NCI-H1048 (cell line): ENCODE measurements at places on chromosomes 12 and 14.

DNA sequence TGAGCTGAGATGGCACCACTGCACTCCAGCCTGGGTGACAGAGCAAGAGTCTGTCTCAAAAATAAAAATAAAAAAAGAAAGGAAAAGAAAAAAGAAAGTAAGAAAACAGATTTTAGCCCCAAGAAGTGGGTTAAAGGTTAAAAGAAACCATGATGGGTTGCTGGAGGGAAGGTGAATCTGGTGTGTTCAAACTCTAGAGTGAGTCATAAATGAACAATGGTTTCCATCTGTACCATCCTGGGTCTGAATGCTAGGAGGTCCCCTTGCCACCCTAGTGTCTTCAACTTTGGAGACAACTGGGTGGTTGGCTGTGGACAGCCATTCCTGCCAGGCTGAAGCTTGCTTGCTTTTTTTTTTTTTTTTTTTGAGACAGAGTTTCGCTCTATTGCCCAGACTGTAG is 1.6 kb upstream of the RPS26 start:
- DNase-seq = no peak

DNA sequence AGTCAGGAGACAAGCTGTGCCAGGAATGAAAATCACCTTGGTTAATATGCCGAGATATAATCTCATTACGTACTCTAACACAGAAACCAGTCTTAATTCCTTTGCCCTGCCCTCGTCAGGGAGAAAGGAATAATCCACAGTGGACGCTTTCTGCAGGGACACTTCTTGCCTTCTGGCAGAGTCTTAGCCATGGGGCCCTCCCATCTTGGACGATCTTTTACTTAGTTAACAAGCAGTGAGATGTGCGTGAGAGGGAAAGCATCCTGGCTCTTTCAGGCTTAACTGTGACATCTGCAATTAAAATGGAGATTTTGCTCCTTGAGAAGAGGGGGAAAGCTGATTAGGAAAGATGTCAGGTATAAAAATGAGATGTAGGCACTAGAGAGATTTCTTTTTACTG is 246.4 kb downstream of the TMEM132C start:
- DNase-seq = no peak

GRCh38 chr12:2477009-2477766 is 317.6 kb upstream of the FKBP4 start:
- no peak for DNase-seq

DNA sequence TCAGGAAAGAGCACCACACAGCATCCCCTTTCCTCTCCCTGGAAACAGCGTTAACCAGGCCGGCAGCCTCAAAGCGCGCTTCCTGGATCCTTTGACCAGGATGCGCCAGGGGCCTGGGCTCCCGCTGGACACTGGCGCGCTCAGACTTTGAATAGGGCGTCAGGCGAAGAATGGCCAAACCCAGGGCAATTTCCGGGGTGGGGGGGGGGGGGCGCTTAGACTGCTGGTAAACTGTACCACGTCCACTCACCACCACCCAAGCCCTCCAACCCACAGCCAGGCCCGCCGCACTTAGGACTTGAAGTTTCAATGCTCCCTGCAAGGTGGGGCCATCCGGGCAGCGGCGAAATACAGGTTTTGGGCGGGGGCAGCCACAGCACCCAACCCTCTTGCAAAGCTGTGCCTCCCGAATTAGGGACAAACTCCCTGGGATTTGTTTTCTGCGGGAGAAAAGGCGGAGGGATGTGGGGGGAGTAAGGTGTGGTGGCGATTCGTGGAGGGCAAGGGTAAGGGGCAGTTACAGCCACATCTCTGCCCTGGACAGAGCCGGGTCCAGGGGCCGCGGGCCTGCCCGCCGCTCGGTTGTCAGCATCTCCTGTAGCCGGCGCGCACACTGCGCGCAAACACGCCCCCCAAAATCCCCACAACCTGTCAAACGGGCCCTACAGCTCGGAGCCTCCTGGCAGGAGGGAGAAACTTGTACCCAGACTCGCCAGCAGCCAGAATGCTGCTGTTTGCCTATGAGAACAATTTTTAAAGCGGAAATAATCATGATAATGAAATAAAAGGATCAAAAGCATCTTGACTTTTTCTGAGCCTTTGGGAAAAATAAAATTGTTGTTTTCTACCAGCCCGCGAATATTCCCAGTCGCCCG is 958 bp downstream of the RTN1 start:
- DNase-seq = no peak

- no peak for DNase-seq
Observed at GRCh38 chr12:24280056-24280842, 330.8 kb upstream of the SOX5 start.

GRCh38 chr14:104554608-104555429 is 24.7 kb upstream of the C14orf180 start:
- DNase-seq = no peak

GRCh38 chr14:90344331-90345238 is 12.8 kb upstream of the NRDE2 start:
- no peak for DNase-seq

- DNase-seq = no peak
Observed at GRCh38 chr14:61973981-61974380, 211.8 kb downstream of the SNAPC1 start.

DNA sequence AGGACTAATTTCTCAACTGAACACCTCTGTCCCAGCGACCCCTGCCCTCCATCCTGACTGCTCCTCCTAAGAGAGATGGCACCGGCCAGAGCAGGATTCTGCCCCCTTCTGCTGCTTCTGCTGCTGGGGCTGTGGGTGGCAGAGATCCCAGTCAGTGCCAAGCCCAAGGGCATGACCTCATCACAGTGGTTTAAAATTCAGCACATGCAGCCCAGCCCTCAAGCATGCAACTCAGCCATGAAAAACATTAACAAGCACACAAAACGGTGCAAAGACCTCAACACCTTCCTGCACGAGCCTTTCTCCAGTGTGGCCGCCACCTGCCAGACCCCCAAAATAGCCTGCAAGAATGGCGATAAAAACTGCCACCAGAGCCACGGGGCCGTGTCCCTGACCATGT is 756 bp downstream of the RNASE7 start:
- no peak for DNase-seq

DNA sequence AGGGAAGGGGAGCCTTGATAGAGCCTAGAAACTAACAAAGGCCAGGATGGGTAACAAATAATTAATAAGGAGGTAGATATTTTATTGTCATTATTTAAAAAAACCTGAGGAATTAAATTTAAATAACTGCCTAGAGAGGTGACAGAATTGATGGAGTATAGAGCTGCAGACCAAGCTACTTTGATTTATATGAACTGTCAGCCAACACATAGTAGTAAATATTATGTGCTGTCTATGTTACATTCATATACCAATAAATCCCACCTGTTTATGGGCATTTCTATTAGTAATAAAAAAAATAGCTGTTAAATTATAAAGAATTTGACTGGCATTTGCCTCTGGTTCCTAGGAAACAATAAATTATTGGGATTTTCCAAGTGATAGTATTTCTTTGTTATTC is 37.7 kb downstream of the TSPAN19 start:
- no peak for DNase-seq

- DNase-seq = no peak
Observed at GRCh38 chr12:28698553-28698952, 450.5 kb upstream of the FAR2 start.

DNA sequence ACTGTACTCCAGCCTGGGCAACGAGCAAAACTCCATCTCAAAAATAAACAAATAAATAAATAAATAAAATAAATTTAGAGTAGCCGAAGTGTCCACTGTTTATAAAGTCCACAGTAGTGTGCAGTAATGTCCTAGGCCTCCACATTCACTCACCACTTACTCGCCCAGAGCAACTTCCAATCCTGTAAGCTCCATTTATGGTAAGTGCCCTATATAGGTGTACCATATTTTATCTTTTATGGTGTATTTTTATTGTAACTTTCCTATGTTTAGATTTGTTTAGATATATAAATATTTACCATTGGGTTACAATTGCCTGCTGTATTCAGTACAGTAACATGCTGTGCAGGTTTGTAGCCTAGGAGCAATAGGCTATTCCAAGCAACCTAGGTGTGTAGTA is 37.9 kb upstream of the GPRC5A start:
- DNase-seq = no peak

- DNase-seq = no peak
Observed at GRCh38 chr12:28893365-28893764, 255.7 kb upstream of the FAR2 start.

GRCh38 chr14:105388110-105388951 is 10.0 kb upstream of the TEX22 start:
- DNase-seq = no peak

GRCh38 chr14:41548666-41549065 is 58.0 kb upstream of the LRFN5 start:
- no peak for DNase-seq

DNA sequence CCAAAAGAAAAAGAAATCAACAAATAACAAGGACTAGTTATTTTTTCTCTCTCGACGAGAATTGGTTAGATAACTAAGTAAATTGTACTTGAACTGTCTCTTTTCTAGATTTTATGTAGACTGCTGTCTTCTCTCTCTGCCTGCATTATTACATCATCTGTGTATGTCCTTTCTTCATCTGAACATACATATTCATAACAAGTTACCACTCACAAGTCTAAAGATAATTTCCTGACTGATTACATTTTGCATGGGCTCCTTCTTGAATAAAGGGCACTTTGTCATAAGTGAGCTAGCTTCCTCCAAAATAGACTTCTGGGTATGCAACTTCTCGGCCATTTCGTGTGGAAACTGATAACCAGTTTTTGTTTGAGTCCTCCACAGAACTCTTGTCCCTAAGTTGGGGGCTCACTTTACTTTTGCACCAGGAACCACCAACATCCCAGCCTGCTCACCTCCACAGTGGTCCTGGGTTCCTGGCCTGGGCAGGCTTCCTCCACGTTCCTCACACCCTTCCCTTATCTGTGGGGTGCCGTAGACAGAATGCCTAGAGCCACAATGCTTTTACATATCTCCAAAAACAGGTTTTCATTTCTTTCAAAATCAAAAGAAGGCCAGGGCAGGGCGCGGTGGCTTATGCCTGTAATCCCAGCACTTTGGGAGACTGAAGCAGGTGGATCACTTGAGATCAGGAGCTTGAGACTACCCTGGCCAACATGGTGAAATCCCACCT is 6.2 kb upstream of the DDX47 start:
- DNase-seq = no peak

GRCh38 chr12:47346251-47347019 is 266.7 kb upstream of the AMIGO2 start:
- DNase-seq = no peak

DNA sequence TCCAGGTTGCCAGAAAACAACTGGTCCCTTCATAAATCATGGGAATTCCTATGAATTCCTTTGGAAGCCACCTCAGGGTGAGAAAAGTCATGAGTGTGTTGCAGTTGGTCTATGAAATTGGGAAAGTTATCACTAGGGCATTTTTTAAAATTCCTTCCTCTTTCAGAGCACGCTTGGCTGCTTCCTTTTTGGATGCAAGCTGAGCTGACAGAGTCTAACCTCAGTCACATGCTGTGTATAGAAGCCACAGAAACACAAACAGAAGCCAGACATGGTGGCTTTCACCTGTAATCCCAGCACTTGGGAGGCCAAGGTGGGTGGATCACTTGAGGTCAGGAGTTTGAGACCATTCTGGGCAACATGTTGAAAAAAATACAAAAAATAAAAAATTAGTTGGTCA is 21.7 kb upstream of the HELB start:
- DNase-seq = no peak

DNA sequence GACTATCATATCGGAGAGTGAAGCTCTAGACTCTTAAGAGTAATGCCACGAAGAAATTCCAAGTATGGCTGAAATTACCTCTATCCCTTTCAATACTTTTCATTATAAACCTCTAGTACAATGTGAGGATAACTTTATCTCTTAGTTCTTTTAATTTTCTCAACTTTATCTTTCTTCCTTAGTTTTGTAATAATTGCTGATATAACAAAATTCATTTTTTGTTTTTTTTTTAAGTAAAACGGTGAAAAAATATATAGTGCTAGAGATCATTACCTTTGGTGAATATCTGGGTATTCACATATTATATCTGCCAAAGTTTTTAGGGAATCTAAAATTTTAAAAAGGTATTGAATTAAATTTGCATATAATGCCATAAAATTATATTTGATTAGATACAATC is 19.5 kb upstream of the DNAAF2 start:
- no peak for DNase-seq

GRCh38 chr12:30980955-30981662 is 54.6 kb downstream of the TSPAN11 start:
- no peak for DNase-seq

GRCh38 chr12:92735131-92735721 is 32.4 kb downstream of the PLEKHG7 start:
- DNase-seq = no peak

GRCh38 chr12:115375186-115375991 is 691.4 kb upstream of the TBX3 start:
- no peak for DNase-seq

GRCh38 chr14:59330455-59330854 is 134.7 kb downstream of the GPR135 start:
- DNase-seq = no peak

GRCh38 chr12:106879612-106880011 is 76.1 kb upstream of the TMEM263 start:
- DNase-seq = no peak

GRCh38 chr12:132433641-132434395 is 56.1 kb upstream of the FBRSL1 start:
- no peak for DNase-seq

GRCh38 chr14:71230897-71231296 is 323.6 kb downstream of the PCNX1 start:
- no peak for DNase-seq

DNA sequence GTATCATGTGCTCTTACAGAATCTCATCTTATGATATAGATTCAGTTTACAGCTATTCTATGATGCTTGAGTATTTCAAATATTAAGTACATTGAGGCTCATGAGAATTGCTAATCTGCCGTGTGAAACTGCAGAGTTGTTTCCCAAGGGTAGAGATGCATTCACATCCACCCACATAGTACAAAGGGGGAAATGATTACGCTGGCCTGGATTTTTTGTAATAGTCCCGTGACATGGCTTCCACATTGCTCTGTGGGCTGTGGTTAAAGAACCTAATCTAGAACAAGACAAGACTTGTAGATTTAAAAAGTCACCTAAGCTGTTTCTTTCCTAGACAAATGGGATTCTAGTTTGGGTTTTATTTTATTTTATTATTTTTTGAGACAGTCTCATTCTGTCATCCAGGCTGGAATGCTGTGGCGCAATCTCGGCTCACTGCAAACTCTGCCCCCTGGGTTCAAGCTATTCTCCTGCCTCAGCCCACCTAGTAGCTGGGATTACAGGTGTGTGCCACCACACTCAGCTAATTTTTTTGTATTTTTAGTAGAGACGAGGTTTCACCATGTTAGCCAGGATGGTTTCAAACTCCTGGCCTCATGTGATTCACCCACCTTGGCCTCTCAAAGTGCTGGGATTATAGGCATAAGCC is 13.0 kb upstream of the RIOX1 start:
- DNase-seq = no peak

DNA sequence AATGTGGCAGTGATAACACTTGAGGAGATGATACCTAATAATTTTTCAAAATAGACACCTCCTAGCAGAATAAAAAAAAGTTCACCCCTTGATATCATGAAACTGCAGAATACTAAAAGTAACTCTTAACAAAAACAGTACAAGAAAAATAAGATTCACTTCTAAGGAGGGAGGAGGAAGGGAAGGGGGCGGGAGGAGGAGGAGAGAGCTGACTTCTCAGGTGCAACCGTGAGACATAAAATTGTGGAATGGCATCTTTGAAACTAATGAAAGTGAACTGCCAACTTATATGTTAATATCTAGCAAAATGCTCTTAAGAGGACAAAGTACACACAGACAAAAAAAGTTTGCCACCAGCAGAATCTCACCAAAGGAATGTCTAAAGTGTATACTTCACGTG is 115.8 kb downstream of the SCFD1 start:
- no peak for DNase-seq
